ENCODE measurements at places on chromosomes 2 and 18.

DNA sequence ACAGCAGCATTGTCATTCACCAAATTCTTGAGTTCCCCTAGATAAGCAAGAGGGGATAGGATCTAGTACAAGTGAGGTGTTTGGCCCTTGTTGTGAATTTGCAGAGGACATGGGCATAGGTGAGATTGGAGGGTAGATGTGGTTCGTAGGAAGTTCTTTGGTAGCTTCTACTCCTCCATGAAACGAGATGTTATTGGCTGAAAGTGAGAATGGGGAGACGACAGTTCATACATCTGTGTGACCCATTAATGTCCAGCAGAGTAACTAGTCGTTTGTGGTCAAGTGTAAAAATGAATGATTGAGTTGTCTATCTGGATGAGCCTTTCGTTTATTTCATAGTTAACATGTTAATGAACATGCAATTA lies 90.4 kb downstream of the UBE2E3 start:
- no peak overlapping the region for H3K27ac ChIP-seq
- H3K4me1 ChIP-seq = no peaks in the 10 kb centered on the region
- no peaks in the 10 kb centered on the region for H3K27me3 ChIP-seq
- no peak for DNase-seq
- no peaks in the 10 kb centered on the region for H3K36me3 ChIP-seq

DNA sequence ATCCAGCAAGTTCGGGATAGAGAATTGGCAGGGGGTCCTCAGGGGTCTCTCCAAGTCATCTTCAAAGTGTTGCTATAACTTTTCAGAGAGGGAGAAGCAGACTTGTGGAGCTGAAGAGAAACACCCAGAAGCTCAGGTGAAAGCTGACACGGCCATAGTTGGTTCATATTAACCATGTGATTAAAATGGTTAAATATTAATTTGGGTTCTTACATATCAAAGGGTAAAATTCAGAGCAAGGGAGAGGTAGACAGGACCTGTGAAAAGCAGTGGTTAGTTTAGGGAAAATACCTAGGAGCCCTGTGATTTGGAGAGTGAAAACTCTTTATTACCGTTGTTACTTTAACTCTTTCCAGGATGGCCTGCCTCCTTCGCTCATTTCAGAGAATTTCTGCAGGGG lies at the start of gene UGT1A6:
UGT1A6 (plus strand) TSS at position 243 of the 400 bp plus-strand sequence; CDS start at position 358, 115 bp downstream.
- no peaks in the 10 kb centered on the region for H3K27me3 ChIP-seq
- peaks cover 17% of the 10 kb centered on the region for H3K4me1 ChIP-seq
- H3K36me3 ChIP-seq = no peaks in the 10 kb centered on the region
- no peak for DNase-seq
- H3K4me3 ChIP-seq = 0 out of 2 replicates have a peak within 1 kb of the TSS, but pooled peaks have one; percentile 3

- H3K36me3 ChIP-seq = no peaks in the 10 kb centered on the region
- H3K4me3 ChIP-seq = no peak overlapping the region
- DNase-seq = no peak
- H3K4me1 ChIP-seq = no peaks in the 10 kb centered on the region
These were observed 21.3 kb downstream of the LPIN1 start for GRCh38 chr2:11767779-11768178.

DNA sequence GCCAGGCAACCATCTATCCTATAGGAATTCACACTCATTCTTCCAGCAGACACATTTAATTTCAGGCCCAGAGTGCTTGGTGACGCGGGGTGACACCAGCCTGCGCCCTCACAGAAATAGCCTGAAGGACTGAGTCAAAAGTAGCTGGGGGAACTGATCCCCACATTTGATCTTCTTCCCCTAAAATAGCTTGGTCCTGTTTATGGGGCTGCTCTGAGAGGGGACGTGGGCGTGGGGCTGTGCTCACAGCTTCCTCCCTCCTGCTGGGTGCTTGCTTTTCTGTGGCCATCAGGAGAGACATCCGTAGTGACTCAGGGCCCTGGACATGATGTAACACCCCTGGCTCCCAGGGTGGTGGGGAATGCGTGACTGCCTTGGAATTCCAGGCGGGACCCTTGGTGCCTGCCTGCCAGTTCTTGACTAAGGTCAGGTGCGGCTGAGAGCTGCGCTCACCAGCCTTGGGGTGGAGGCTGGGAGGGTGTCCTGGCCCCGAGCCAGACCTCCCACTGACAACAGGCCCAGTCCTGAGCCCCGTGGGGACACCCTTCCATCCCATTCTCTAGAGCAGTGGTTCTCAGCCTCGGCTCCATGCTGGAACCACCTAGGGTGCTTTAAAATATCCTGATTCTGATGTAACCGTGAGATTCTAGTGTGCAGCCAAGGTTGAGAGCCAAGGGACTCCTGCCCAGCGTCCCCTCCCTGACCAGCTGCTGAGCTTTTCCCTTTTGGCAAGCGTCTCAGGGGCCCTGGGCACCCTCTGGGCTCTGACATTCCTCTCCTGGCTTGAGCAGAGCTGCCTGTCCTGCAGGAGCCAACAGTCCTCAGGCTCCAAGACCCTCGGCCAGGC lies 47.4 kb upstream of the SMAD7 start:
- peaks cover 29% of the 10 kb centered on the region for H3K4me1 ChIP-seq
- H3K27ac ChIP-seq = peak overlapping the region; percentile 86
- H3K27me3 ChIP-seq = no peaks in the 10 kb centered on the region
- H3K4me3 ChIP-seq = no peak overlapping the region
- H3K36me3 ChIP-seq = no peaks in the 10 kb centered on the region

DNA sequence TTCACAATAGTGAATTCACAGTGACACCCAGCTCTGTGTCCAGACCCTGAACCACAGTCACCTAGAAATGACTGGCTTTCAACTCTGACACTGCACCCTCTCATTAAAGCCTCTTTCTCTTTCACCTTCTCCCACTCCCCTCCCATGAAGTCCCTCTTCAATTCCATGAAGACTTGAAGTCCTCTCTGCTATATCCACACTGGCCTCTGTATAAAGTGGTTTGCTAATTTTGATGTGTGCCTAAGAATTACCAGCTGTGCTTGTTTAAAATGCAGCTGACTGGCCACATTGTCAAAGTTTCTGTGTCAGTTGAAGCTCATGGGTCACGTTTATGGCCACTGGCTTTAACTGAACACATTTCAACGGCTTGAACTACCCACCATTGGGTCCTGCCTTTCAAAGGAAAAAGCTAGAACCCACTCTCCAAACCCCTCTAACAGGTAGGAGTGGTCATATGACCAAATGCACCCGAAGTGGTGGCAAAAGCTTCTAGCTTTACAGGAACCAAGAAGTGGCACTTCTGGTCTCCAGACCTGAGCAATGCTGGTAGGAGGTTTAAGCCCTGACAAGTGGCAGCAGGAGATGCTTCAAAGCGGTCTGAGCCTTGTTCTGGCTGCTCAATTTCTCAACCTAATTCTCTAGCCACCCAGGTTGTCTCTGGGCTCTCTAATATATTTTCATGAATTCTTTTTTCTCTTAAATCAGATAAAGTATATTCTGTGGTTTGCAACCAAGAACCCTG lies 34.2 kb downstream of the B4GALT6 start:
- peaks cover 52% of the 10 kb centered on the region for H3K4me1 ChIP-seq
- no peak overlapping the region for H3K4me3 ChIP-seq
- H3K27ac ChIP-seq = peak overlapping the region; percentile 79
- DNase-seq = no peak

DNA sequence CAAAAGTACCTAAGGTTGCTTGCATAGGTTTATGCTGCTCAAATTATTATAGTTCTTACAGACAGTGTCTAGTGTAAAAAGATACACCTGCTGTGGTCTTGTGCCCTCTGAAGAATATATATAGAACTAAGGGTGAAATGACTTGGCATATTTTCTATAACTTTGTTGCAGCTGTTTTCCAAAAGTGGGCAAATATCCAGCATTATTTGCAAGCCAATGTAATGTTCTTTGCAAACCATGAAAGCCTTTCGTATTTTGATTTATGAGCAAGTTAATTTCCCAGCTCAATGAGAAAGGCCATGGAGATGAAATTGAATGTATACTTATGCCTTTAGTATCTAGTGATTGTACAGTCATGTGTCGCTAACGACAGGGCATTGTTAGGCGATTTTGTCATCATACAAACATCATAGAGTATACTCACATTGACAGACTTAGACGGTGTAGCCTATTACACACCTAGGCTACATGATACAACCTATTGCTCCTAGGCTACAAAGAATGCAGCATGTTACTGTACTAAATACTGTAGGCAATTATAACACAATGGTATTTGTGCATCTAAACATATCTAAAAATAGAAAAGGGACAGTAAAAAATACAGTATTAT lies 116.3 kb downstream of the PLCL1 start:
- no peak for DNase-seq
- H3K36me3 ChIP-seq = no peaks in the 10 kb centered on the region
- H3K4me3 ChIP-seq = no peak overlapping the region
- no peak overlapping the region for H3K27ac ChIP-seq
- H3K27me3 ChIP-seq = no peaks in the 10 kb centered on the region

DNA sequence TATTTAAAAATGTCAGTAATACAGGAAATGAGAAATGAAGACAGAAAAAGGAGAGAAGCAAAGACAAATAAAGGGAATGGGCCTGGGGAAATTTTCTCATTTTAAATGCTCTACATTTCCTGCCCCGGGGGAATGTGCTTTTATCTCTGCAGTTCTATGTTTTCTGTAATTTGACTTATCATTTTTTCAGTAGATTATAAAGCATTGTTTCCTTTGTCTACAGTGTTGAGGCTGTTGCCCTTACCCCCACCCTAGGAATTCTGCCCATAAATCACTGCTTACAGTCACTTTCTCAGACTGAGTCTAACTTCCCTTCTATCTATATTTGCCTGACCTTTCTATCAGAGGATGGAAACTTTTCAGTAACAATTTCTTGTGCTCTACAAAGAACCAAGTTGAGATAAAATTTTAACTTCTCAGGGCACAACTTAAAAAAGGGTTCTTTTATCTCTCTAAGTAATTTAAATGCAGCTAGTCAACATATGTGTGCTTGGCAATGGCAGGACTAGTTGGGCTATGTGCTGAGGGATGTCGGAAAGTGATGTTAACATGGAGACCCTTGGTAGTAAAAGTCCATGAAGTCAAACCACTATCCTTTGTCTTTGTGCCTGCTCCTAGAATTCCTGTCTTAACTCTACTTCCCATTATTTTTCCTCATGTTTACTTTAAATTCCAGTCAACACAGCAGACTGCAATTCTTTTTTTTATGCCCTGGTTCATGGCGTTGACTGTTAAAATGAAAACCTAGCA lies 146.5 kb upstream of the MMADHC start:
- H3K4me1 ChIP-seq = peaks cover 36% of the 10 kb centered on the region
- no peaks in the 10 kb centered on the region for H3K27me3 ChIP-seq
- H3K4me3 ChIP-seq = no peak overlapping the region
- peak overlapping the region; percentile 25 for H3K27ac ChIP-seq
- DNase-seq = peak; percentile 78
- H3K36me3 ChIP-seq = no peaks in the 10 kb centered on the region

DNA sequence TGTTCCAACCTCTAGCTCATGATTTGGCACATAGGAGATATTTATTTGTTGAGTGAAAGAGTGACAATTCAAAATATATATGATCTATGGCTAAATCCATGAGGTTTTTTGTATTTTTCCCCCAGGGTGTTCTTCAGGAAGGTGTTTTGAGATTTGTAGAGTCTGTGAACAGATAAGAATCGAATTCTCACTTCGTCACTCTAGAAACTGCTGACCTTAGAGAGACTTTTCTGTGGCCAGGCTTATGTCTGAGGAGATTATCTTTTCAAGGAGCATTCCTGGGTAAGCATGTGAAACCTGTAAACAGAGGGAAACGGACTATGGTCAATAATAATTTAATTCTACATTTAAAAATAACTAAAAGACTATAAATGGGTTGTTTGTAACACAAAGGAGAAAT lies 849 bp upstream of the ITGB6 start:
- H3K27me3 ChIP-seq = no peaks in the 10 kb centered on the region
- H3K27ac ChIP-seq = no peak overlapping the region
- no peak overlapping the region for H3K4me3 ChIP-seq

GRCh38 chr2:42457011-42457410 lies 36.8 kb downstream of the KCNG3 start:
- DNase-seq = no peak
- H3K27ac ChIP-seq = no peak overlapping the region

DNA sequence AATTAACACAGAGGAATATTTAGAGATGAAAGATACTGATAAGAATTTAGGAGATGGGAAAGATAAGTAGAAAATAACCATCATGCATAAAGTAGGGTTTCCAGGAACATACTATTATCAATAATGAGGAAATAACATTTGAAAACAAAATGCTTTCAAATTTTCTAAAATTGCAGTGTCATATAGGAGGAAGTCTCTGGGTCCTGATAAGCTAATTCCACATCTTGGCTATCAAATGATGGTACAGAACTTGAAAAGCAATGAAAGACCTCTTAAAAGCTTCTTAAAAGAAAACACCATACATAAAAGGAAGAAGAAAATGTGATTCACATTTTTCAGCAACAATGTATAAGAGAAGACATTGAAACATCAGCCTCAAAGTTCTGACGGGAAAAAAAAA lies 1024.8 kb downstream of the TSN start:
- no peak overlapping the region for H3K4me3 ChIP-seq
- no peaks in the 10 kb centered on the region for H3K36me3 ChIP-seq
- H3K4me1 ChIP-seq = no peaks in the 10 kb centered on the region
- H3K27ac ChIP-seq = no peak overlapping the region
- no peak for DNase-seq

DNA sequence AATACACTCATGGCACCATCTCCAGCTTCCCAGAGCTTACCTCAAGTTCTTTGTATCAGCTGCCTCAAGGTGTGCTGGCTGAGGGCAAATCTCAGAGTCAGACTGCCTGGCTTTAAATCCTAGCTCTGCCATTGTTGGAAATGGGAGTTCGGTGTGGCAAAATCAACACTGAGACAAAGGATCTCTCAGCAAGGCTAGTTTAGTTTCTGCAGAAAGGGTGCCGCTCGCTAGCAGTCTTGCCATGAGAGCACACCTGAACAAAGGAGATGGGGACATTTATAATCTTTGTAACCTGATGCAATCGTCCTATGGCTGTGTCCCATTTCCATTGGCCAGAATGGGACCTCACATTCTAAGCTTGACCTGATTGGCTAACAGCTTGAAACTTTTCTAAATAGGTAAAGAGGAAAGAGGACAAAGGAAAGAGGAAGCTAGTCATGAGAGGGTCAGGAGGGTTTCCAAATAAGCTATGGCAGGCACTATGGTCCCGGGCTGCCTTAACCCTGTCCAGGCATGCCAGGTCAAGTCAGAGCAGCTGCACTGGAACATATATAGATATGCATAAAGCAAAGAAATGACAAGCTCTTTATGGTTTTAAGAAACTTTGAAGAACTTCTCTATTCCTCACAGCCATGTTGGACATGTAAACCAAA lies 4.3 kb upstream of the UBE2F start:
- H3K4me3 ChIP-seq = no peak overlapping the region
- H3K27ac ChIP-seq = no peak overlapping the region
- no peaks in the 10 kb centered on the region for H3K4me1 ChIP-seq

GRCh38 chr18:3046216-3046808 lies 33.4 kb upstream of the LPIN2 start:
- no peaks in the 10 kb centered on the region for H3K27me3 ChIP-seq
- no peaks in the 10 kb centered on the region for H3K36me3 ChIP-seq
- DNase-seq = no peak
- H3K4me1 ChIP-seq = peaks cover 17% of the 10 kb centered on the region
- no peak overlapping the region for H3K27ac ChIP-seq
